ENCODE measurements at places on chromosomes 7 and 10.

GRCh38 chr7:117021366-117021765, 68.1 kb downstream of the ST7 start:
- no peak for DNase-seq

GRCh38 chr10:24360282-24361127, 151.6 kb downstream of the KIAA1217 start:
- DNase-seq = no peak

- DNase-seq = no peak
Measured at GRCh38 chr7:155589001-155589980, 42.9 kb upstream of the CNPY1 start.

- DNase-seq = no peak
Measured at GRCh38 chr10:11301571-11302111, 284.0 kb downstream of the CELF2 start.

- DNase-seq = no peak
Measured at GRCh38 chr10:79293841-79294581, 53.3 kb upstream of the PPIF start.

DNA sequence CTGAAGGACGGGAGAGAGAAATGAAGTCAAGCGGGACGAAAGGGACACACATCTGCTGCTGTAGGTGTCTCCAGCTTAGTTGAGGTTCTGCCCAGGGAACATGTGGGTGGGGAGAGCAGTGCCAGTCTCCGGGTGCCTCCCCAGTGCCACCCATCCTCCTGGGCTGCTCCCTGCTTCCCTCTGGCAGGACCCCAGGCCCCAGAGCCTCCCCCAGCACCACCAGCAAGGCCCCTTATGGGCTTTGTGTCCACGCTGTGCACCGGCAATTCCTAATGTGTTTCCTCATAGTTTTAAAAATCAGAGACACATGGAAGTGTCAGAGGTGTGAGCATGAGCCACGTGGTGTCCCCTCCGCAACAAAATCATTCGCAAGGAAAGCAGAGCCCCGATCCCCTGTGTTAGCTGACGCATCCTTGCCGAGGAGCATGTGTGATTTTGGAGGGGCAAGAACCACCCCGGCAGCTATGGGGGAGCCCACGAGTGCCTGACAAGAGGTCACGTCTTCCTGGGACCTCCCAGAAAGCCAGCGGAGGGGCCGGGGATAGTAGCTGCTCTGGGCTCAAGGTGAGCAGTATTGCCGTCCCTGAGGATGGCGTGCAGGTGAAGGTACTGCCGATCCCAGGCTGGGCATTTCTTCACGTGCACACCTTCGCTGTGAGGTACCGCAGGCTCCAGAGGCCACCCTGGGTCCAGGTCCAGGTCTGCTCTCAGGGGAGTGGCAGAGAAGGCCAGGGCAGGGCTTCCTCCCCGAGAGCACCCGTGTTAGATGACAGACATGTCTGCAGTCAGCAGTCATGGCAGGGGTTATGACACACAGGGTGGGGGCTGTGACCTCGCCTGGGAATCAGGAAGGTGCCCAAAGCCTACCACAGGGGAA, 448.2 kb upstream of the FOXK1 start:
- no peak for DNase-seq

- DNase-seq = no peak
Measured at GRCh38 chr7:105910172-105910571, 33.8 kb upstream of the ATXN7L1 start.

DNA sequence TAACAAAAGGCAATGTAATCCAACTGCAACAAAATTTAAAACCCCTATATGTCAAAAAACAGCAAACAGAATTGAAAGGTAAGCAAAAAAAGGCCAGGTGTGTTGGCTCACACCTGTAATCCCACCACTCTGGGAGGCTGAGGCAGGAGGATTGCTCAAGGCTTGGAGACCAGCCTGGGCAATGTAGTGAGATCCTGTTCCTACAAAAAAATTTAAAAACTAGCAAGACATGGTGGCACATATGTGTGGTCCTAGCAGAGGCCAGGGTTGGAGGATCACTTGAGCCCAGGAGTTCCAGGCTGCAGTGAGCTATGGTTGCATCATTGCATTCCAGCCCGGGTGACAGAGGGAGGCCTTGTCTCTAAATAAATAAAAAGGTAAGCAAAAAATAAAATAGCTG, 212.1 kb upstream of the KLF14 start:
- DNase-seq = no peak

- DNase-seq = no peak
Measured at GRCh38 chr7:124843336-124843735, 77.7 kb upstream of the GPR37 start.

- DNase-seq = no peak
Measured at GRCh38 chr7:55214707-55215106, 150.4 kb upstream of the LANCL2 start.

DNA sequence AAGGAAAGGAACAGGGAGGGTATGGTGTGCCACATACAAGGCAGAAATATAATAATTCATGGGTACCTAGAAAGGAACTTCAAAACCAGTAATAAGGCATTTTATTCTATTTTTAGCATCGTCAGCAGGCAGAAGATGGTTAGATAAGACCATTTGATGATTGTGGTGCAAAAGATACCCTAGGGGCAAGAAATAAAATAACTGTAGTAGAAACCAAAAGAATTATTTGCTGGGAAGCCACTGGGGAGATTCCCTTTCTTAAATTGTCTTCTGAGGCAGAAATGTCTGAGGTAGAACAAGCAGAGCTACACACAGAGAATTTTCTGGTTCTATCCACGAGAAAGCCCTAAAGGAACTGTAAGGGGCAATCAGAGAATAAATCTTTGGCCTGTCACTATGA, 64.3 kb upstream of the PCGF5 start:
- DNase-seq = no peak
